AG09309 (cell line): ENCODE measurements at places on chromosomes 5 and 9.
A peak's percentile ranks its signal among the peaks of the same experiment; 100 is the strongest.

- no peak for DNase-seq
Observed at GRCh38 chr5:151469992-151470391, 22.6 kb downstream of the SLC36A1 start.

- DNase-seq: peak; percentile 83
Observed at GRCh38 chr9:32395510-32396216, 11.2 kb downstream of the ACO1 start.

- no peak for DNase-seq
Observed at GRCh38 chr9:135502168-135502872, 1.8 kb downstream of the MRPS2 start.

DNA sequence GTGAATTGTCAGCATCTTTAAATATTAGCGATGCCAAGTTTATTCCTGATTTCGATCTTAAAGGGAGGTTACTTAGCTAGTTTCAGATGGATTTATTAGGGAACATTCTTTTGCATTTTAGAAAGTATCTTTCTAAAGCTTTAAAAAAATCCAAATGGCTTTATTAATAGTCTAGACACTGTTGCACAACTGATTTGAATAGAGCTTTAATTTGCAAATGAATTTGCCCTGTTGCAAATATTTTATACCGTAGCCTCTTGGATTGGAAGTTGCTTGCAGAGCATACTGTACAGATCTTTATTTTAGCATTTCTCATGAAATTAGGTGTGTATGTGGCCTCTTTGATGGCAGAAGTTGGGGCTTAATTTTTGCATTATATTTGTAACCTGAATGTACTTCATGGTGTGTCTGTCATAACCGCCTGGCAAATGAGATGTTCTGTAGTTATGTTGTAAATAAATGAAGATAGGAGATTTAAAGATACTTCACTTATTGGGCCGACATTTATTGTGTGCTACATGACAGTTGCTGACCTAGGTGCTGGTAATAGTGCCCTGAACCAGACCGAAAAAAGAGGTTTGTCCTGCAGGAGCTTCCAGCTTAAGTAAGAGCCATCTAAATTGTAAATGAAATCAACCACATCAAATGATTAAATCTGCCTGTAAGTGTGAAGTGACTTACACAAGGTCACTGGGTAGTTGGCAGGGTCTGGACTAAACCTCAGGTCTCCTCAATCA, 1.8 kb downstream of the TCERG1 start:
- no peak for DNase-seq

DNA sequence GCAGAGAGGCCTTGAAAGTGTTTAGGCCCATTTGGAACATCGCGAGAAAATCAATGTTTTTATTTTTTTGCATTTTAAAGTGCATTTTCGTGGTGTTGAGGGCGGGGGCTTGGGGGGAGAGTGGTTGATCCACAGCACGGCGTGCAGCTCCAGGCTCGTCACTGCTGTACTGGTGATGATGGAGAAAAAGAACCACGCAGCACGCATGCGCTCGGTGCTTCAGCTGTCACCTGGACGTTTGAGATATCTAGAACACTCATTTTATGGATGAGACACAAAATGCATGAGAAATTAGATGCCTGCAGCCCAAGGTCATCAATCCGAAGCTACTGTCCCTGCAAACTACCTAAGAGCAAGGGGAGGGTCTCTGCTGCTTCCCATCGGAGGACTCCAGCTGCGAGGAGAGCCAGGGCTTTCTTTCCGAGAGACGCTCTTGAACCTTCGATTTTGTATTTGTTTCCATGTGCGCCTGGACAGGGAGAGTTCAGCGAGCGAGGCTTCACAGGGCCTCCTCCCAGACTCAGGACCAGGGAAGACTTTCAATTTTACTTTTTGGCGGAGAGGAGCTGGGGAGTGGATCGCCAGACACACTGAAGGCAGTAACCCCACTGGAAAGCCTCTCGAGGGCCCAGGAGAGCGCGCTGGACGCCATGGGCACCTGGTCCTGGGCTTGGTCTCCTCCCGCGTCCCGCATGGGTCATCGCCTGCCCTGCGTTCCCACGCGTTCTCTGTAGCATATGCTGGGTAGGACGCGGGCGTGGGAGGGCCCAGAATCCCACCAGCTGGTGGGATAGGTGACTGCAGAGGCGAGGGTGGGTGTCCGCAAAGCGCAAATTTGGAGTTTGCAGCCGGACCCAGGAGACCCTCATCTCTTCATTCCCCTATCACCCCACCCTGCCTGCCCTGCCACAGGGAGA, 2.5 kb downstream of the DMRT2 start:
- DNase-seq: no peak

GRCh38 chr5:127976525-127976924, 107.0 kb upstream of the SLC12A2 start:
- no peak for DNase-seq

DNA sequence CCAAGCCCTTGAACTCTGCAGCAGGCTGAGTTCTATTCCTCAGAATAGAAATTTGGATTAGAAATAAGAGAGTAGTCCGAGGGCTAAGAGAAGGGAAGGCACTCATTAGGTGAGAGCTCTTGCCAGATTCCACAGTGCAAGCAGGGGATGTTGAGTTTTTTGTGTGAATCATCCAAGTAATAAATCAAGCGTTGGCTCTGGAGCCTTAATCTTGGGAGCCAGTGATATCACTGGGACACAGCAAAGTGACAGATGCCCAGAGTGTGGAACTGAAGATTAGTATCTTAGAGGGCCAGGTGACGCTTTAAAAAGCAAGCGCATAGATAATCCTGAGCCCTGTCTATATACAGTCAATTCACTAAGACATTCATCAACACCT, 60.3 kb downstream of the FOXD1 start:
- no peak for DNase-seq

- peak; percentile 67 for DNase-seq
Observed at GRCh38 chr9:86854898-86855523, 92.3 kb downstream of the GAS1 start.

GRCh38 chr5:152256580-152256979, 148.5 kb downstream of the NMUR2 start:
- DNase-seq: no peak

- DNase-seq: no peak
Observed at GRCh38 chr9:93295456-93296076, 111.6 kb downstream of the WNK2 start.

- DNase-seq: peak; percentile 64
Observed at GRCh38 chr5:159849437-159850083, 66.7 kb upstream of the ADRA1B start.

DNA sequence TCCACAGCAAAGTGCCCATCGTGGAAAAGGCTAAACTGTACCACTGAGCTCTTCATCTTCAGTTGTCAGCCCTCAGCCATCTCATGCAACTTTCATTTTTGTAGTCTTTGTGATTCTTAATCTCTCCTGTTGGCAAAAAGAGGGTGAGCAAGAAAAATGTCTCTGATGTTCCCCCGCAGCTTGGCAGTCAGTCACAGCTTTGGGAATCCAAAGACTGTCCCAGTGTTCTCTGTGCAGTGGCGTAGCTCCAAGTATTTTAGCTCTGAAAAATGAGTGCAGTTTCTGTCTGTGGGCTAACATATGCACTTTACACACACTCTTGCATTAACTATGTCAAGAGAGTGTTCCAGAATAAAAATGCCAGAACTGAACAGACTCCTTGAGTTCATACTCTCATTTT, 372.2 kb downstream of the TMEM232 start:
- DNase-seq: no peak

- DNase-seq: no peak
Observed at GRCh38 chr9:84187090-84187489, 153.5 kb downstream of the SLC28A3 start.

- DNase-seq: no peak
Observed at GRCh38 chr9:84949971-84950370, 280.4 kb downstream of the NTRK2 start.

DNA sequence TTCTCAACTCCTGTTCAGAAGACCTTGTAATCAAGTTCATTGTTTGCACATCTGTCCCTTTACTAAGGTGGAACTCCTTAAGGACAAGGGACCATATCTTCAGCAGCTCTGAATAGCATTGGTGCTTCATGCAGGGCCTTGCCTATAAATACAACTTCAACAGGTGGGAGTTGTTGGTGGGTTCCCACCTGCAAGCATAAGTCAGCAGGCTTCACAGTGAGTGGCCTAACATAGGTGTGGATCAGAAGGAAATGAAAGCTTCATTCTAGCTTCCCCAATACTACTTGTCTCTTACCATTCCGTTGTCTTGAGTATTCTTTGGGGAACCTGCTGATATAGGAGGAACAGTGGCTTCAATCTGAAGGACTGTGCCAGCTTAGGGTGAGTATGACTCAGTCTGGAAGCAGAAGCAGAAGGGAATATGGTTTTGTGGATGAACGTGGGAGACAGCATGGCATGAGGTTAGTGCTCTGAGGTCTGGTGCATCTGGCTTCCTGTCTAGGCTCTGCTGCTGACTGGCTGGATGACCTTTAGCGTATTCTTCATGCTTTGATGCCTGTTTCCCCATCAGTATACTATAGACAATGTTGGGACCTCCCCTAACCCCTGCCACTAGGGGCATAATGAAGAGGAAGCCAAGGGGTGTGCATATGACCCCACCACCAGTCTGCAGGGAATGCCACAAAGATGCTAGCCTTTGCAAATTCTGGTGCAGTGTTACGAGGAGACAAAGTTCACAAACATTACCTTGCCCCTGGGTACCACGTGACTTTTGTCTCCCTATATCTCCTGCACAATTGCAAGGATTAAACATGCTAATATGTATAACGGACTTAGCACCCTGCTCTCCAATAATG, 192.3 kb downstream of the PALM2AKAP2 start:
- no peak for DNase-seq

- DNase-seq: no peak
Observed at GRCh38 chr9:89679016-89679415, 74.2 kb downstream of the GADD45G start.

- no peak for DNase-seq
Observed at GRCh38 chr9:292915-293314, 78.2 kb downstream of the DOCK8 start.

GRCh38 chr9:84718476-84718875, 48.9 kb downstream of the NTRK2 start:
- DNase-seq: no peak

GRCh38 chr5:175822225-175822624, 49.2 kb upstream of the CPLX2 start:
- no peak for DNase-seq

GRCh38 chr5:21159510-21160059, 1171.6 kb upstream of the CDH18 start:
- no peak for DNase-seq

DNA sequence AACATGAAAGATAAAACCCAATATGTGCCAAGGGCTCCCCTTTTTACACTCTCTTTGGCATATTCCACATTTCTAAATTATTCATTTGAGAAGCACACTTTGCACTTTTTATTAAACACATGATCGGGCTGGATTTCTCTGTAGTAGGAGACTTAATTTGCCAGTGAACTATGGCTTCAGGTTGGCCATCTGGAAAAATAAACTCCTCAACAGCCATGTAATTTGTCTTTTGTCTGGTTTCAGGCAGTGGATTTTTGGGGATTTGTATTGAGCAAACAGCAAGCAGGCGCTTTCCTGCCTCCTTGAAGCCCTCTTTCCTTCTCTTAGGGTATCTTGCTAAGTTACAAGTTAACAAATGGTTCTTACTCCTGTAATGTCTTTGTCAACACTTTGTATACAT, 73.0 kb upstream of the DMRTA1 start:
- DNase-seq: no peak

DNA sequence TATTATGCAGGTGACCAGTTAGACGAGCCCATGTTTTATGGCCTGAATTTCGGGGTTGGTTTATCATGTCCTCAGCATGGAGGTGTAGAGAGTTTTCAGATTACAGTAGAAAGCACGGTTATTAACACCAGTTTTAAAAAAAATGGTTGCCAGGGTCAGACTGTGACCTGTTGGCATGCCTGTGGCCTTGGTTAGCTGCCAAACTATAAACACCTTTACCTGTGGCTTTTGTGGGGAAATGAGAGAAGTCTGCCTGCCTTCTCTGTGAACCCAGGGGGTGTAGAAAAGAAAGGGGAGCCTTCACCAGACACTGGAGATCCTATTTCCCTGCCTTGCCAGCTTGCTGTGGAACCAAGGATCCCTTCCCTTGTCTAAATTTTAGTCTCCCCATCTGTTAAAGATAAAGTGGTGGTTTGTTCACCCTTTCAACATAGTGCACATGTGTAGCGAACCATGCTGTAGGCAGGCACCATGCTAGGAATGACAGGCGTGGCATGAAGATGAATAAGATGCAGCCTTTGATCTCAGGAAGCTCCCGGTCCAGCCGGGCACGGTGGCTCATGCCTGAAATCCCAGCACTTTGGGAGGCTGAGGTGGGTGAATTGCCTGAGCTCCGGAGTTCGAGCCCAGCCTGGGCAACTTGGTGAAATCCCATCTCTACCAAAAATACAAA, 6.1 kb upstream of the PHF19 start:
- no peak for DNase-seq

GRCh38 chr5:124162767-124163532, 583.5 kb downstream of the ZNF608 start:
- no peak for DNase-seq

- no peak for DNase-seq
Observed at GRCh38 chr5:179307013-179307800, 38.1 kb downstream of the ADAMTS2 start.

- no peak for DNase-seq
Observed at GRCh38 chr5:131224387-131225201, 39.3 kb upstream of the CDC42SE2 start.

DNA sequence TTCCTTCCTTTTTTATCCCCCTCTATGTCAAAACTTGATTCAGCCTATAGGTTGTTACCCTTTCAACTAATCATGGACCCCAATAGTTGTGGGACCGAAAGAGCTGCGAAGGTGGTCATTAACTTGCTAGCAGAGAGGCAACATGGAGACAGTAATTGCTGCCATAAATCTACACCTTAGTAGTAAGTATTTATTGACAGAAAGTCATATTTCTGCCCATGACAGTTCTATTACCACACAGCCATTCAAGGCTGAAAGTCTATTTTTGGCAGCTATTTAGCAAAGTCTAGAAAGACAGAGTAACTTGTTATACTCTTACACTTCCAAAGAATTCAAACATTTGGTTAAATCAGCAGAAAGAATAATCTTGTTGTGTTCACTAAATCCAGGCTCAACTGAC, 236.2 kb downstream of the PRELID2 start:
- DNase-seq: no peak

DNA sequence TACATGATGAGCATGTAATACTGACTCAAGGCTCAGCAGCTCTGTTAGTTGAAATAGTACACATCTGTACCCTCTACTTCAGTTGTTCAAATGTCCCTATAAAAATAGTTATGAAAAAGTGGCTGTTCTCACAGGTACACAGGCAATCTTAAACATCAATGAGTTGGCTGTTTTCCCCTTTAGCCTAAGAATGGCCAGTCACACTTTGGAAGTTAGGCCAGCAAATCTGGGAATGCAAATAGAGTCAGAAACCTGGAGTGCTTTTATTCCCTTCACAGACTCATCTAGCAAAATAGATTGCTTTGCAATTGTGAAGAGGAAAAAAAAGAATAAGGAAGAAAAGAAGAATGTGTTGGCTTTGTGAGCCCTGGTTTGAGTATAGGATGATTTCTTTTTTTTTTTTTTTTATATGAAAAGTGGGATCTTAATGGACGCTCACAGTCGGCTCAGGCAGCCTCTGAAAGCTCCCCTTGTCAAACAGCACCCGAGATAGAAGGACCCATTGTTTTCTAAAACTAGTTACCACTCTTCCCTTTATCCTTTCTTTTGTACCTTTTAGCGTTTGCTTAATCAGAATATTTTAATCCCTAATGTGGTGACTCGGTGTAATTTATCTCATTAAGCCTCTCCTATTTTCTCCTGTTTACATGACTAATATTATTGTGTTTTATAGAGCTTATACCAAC, 27.9 kb upstream of the TLE1 start:
- DNase-seq: no peak
